AG08395 (cell line): ENCODE measurements at places on chromosomes 5 and 9.
A peak's percentile ranks its signal among the peaks of the same experiment; 100 is the strongest.

GRCh38 chr5:15937708-15938107 lies 241.9 kb downstream of the MARCHF11 start:
- no peak for DNase-seq

GRCh38 chr5:150661086-150661485 lies at the start of gene MYOZ3:
MYOZ3 (plus strand) TSS chr5:150661251; CDS start chr5:150662942, 1,691 bp downstream.
- no peak for DNase-seq

DNA sequence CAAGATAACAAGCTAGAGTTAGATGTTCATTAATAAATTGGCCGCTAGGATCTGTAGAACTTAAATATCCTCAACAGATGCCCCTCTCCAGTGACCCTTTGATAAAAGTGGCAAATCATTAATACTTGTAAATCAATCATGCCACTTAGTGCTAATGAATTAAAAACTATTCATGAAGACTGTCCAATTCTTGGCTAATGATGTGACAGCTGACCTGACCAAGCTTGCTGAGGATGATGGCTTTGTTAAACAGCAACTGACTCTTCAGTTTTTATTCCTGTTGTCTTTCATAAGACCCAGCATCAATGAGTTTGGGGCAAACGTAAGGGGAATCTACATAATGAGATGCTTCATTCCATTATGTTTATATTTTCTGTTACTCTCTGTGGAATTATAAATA lies 396.8 kb upstream of the NMUR2 start:
- no peak for DNase-seq

DNA sequence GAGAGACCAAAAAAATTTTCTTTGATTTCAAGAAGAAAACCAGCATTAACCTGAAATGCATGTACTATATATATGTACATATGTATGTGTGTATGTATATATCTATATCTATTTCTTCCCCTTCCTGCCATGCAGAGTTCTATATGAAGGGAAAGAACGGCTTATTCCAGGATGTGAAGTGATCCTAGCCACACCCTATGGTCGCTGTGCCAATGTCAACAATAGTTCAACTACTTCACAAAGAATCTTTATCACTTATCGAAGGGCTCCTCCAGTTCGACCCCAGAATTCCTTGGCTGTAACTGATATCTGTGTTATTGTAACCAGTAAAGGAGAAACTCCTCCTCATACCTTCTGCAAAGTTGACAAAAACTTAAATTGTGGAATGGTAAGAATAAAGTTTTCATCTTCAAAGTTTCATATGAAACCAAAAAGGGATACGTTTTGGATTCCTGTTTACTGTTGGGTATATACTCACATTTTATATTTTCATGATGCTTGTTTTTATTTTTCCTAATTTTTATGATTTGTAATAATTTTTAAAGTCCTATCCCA lies 56.2 kb downstream of the DENND4C start:
- DNase-seq = no peak

GRCh38 chr5:58499941-58500340 lies 8.7 kb downstream of the GAPT start:
- DNase-seq = no peak

- DNase-seq = no peak
These were observed 25.1 kb downstream of the BARX1 start for GRCh38 chr9:93930070-93930469.

- no peak for DNase-seq
These were observed 48.9 kb downstream of the GNAQ start for GRCh38 chr9:77982581-77983319.

DNA sequence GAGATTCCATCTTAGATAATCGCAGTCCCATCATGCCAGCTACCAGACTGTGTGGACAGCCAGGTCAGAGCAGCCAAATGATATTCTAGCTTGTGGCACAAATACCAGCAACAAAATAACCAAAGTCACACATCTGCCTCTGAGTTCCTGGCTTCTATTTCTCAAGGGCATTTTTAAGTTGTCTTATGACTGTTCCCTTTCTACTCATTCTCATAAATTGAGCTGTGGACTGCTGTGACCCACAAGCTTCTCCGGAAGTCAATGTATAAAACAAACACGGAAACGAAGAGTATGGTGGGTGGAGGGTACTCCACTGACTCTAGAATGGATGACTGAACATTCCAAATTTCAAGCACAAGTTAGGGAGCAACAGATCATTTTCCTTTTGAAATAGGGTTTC lies 43.9 kb downstream of the PDCD1LG2 start:
- no peak for DNase-seq

GRCh38 chr5:56011835-56012234 lies 17.1 kb upstream of the IL6ST start:
- DNase-seq = peak; percentile 72

- no peak for DNase-seq
These were observed 47.1 kb downstream of the CDK5RAP2 start for GRCh38 chr9:120532891-120533290.

DNA sequence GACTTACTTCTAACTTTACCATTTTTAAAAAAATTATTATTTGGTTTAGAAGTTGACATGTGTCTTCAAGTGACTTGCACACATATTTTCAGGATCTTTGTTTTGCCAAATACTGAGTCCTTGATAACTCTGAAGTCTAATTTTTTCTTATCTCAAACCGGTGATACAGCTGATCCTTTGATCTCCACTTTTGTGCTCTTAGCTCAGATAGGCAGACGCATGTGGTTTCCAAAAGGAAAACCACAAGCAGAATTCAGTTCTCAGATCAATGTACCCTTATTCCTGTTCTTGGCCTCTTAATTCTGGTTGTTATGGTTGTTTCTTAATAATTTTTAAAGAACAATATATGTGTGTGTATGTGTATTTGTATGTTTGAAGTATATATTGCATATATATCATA lies 238.3 kb upstream of the EDIL3 start:
- no peak for DNase-seq

GRCh38 chr5:77936365-77936693 lies 160.2 kb upstream of the TBCA start:
- DNase-seq = no peak

GRCh38 chr5:105685884-105686283 lies 1984.9 kb downstream of the EFNA5 start:
- DNase-seq = no peak

DNA sequence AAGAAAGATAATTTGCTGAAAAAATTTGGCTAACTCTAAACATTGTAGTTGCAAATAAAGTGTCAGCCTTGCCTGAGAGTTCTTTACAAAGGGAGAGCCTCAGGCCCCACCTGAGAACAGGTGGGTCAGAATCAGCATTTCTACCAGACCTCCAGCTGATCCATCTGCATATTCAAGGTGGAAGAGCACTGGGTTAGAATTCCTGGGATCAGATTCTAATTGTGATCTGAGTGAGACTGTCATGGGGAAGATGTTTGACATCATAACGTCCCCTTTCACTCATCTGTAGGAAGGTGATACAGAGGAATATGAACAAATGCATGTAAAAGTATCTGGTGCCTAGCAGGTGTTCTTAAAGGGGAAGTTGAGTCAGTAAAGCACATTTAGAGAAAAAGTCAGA lies 54.6 kb downstream of the FBXL7 start:
- no peak for DNase-seq

DNA sequence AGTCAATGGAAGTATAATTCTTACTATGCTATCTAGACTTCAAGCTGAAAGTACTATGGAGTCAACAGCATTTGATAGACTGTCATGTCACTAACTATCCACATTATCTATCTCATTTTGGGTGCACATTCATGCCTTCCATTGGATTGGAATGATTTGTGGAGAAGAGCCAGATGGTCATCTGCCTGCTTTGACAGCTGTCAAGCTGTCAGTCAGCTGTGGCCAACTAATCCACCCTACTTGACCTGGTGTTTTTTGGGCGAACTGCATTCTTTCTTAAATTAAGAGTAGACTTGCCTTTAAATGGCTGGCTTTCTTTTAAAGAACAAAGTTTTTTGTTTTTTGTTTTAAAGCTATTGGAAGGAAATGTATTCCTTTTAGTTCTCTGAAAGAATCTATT lies 151.5 kb downstream of the DCP2 start:
- DNase-seq = no peak

- DNase-seq = no peak
These were observed 1134.3 kb upstream of the C9orf72 start for GRCh38 chr9:28707616-28708015.

DNA sequence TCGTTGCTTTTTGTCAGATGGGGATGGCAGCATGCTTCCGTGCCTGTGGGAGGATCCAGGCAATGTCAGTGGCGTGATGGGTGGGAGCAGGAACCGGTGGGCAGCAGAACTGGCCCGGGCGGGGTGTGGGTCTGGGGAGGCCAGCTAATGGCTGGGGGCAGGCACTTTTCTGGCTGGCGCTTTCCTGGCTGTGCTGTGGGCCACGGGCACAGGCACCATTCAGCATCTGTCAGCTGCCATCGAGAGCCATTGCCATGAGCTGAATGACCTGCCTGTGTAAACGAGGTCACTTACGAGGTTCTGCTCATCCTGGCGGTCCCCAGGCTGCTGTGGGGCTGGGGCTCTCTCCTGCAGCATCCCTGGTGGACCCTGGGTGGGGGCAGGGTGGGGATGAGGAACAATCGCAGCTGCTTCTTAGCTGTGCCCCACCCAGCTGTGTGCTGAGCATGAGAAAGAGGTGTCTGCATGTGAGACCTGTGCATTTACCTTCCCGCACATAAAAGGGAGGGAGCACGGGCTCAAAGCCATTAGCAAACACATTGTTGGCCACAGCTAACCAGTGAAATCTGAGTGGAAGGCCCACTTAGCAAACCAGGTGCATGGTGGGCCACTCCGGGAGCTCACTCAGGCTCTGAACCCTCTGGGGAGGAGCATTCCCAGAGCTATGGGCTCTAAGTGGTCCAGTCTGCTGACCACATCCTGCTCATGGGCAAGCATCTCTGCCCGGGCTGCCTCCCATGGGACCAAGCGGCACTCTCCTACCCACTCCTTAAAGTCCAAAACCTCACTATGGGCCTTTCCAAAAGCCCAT lies 41.3 kb upstream of the OLFM1 start:
- no peak for DNase-seq

- DNase-seq = peak; percentile 51
These were observed 873 bp downstream of the C9orf50 start for GRCh38 chr9:129619787-129620668.

DNA sequence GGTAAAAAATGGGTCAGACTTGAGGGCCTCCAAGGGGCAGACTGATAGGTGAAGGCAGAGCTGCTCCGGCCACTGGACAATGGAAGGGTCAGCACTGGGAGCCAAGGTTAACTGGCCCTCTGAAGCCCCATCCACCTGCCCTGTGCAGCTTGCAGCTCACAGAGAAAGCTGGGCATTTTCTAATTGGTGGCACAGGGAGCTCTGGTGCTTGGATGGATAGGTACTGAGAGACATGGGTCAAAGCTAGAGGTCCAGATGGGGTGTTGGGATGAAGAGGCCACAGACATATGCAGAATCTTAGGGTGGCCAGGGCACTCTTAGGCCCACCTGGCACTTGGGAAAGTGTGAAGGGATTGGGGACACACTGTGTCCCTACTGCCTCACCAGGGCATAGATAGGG lies 29.5 kb upstream of the SARDH start:
- no peak for DNase-seq

- DNase-seq = no peak
These were observed 2245.5 kb upstream of the WWC1 start for GRCh38 chr5:166045961-166046360.
